ENCODE measurements at places on chromosomes 11 and 22.

GRCh38 chr11:102799681-102800340 lies 1.9 kb upstream of the MMP1 start:
- DNase-seq = no peak

- peak; percentile 61 for DNase-seq
These were observed 23.4 kb downstream of the PANX1 start for GRCh38 chr11:94151903-94152677.

- no peak for DNase-seq
These were observed 64.6 kb downstream of the PANX1 start for GRCh38 chr11:94193288-94193687.

GRCh38 chr11:75644370-75644769 lies 24.5 kb downstream of the MAP6 start:
- DNase-seq = no peak

DNA sequence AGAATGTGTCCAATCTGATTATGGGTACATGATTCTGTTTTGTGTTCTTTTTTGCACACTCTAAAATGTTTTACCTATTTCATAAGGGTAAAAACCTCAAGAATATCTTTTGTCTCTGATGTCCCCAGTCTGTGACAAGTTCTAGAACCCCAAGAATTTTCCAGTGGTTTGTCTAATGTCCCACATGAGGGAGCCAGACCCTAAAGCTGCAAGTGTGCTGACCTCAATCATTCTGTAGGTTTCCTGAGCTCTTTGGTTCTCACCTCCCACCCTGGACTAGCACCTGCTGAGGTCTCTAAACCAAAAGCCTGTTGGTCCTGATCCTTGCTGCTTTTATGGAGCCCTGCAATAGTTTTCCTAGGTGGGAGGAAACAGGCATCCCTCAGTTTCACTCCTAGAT lies 149.8 kb upstream of the MPPED2 start:
- DNase-seq = no peak

- no peak for DNase-seq
These were observed 1.5 kb downstream of the TPBGL start for GRCh38 chr11:75241906-75242644.

DNA sequence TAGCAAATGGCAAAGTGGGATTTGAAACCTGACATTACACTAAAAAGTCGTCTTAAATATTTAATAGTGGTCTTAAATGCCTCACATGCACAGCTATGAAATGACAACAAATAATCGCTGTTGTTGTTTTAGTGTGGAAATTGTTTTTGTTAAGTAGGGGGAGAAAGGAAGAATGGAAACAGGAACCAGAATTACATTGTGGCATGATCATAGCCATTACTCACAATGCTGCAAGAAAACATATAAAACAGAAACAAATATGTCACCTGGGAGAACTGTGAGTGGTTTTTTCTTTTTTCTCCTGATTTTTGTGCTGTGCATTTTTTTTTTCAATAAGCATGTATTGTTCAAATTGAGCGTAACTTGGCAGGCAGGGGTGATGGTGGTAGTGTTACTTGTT lies 22.9 kb downstream of the FAM76B start:
- peak; percentile 8 for DNase-seq

DNA sequence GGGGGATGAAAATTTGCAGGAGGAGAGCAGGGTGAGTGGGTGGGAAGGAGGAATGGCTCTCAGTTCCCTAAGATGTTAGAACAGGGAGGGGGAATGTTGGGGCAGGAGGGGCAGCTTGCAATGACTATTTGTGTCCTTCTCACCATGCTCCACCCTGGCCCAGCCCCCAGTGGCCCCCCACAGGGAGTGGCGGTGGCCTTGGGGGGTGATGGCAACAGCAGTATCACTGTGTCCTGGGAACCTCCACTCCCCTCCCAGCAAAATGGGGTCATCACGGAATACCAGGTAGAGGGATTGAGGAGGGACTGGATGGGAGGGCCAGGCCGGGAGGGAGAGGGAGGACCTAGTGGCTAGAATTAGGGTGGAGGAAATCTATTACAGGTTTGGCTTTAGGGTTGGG lies 10.2 kb downstream of the ROBO3 start:
- DNase-seq = no peak

- no peak for DNase-seq
These were observed 52.5 kb downstream of the GRAMD4 start for GRCh38 chr22:46672731-46673130.

DNA sequence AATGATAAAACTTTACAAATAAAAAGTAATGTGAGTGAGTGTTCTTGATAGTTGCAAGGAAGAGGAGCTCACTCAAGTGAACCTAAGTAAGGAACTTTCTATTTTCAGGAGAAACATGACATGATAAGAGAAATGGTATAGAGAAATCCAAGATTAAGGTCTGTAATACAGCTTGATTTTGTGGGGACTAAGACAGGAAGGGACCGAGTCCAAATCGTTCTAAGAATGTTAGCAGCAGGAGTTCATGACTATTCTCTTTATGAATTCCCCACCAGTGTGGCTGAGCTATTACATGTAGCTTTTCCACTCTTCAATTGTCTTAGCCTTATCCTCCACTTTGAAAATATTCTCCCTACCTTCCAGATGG lies 698.6 kb upstream of the ARHGAP42 start:
- DNase-seq = no peak

DNA sequence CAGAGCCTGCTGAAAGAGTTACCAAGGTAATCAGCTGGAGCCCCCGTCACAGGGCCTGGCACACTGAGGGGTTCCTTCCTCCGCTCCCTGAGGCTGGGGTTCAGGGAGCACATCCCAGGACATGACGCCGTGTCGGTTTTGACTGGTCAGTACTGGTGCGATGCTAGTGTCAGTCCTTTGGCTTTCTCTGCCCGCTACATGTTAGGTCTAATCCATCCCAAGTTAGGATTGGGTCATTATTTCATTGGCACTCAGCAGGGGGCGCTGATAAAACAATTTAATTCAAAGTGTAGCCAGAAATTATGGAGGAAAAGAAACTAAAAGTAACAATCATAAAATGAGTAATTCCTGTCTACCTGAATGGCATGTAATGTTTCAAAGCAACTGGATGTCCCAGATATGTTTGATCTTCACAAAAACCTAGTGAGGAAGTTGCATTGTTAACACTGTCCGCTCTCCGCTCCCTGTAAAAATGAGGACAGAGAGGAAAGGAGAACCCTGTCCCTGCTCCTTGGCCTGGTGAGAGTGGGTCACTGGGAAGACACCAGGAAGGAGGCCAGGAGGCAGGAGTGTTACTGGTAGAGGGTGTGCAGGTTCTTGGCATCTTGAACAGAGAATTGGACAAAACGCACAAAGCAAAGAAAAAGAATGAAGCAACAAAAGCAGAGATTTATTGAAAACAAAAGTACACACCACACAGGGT lies 27.1 kb downstream of the TSKU start:
- peak; percentile 58 for DNase-seq

- DNase-seq = no peak
These were observed 288.3 kb upstream of the ZC3H12C start for GRCh38 chr11:109804911-109805310.

DNA sequence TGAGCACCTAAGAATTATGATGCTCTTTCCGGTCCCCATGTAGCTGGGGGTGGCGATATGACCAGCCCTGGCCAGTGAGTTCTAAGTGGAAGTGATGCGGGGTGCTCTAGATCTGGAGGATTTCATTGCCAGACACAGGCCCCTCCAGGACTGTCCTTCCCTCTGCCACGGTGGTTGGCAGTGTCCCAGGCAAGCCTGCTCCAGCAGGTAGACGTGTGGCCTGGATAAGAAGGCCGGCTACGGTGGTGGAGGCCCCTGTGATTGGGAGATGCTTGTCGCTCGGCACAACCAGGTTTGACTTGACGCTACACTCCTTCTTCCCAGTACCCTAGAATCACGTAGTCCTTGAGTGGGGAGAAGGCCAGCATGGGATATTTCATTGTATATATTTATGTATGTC lies 9.1 kb upstream of the ARHGAP8 start:
- no peak for DNase-seq

DNA sequence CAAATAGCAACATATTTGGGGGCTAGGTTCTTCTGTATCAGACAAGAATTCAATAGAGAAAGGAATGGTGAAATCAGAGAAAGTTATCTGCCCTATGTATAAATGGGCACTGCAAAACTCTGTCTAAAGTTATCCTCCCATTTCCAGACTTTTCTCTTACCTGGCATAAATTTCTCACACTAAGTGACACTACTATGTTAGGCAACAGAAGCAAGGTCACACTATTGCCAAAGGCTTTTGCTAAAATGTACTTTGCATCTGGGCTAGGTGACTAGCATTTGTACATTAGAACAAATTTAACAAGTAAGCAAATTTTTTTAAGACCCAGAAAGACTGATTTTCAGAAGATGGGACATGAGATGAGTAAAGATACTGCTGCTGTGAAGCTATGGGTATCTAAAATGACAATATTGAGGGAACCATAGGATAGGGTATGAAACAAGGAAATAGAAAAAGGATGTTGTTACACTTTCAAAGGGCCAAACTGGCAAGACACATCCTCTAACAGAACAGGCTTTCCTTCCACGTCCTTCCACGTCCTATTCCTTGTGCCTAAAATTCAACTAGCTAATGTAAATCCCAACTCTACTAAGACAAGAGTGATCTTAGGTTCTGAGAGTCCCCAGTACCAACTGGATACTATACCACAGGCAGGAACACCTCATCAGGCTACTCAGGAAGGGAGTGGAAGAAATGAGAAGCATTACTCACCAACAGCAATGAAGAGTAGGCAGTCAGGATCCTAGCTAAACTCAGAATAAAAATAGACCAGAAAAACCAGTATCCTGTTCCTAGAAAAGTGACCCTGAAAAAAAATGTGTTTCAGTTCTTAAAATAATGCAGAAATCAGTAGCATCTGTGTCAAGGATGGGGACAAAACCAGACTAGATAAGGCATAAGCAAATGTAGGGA lies 22.6 kb downstream of the GDPD4 start:
- peak; percentile 23 for DNase-seq

DNA sequence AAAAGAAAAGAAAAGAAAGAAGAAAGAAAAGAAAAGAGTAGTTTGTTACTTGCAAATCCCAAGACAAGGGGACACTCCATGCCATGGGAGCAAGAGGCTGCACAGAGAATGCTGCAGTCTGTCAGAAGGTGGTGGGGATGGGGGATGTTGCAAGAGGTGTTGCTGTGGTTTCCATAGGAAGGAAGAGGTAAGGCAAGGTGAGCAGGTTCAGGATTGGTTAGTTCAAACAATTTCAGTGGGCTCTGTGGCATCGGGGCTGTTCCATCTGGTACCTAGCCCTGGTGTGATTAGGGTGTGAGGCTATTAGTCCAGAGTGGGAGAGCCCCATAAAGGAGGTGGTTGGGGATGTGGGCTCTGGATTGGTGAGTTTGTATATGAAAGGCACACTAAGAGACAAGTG lies 172.7 kb downstream of the BCR start:
- no peak for DNase-seq

- DNase-seq = no peak
These were observed 415.6 kb upstream of the NARS2 start for GRCh38 chr11:78990261-78990660.

DNA sequence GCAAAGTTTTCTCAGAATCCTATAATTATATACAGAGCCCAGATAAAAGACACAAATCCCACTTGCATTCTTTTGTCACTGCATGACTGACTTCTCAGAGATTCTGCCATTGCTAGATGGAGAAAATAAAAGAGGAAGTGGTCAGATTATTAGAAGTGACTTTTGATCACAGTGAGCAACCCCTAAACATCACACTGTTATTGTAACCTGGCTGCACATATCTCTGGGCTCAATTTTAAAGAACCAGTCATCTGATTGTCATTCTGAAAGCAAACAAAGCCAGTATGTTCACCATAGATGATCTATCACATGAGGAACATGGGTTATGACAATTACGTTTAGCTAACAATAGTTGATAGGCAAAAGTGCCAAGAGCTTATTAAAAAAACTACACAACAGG lies 47.8 kb downstream of the COPB1 start:
- DNase-seq = peak; percentile 10

DNA sequence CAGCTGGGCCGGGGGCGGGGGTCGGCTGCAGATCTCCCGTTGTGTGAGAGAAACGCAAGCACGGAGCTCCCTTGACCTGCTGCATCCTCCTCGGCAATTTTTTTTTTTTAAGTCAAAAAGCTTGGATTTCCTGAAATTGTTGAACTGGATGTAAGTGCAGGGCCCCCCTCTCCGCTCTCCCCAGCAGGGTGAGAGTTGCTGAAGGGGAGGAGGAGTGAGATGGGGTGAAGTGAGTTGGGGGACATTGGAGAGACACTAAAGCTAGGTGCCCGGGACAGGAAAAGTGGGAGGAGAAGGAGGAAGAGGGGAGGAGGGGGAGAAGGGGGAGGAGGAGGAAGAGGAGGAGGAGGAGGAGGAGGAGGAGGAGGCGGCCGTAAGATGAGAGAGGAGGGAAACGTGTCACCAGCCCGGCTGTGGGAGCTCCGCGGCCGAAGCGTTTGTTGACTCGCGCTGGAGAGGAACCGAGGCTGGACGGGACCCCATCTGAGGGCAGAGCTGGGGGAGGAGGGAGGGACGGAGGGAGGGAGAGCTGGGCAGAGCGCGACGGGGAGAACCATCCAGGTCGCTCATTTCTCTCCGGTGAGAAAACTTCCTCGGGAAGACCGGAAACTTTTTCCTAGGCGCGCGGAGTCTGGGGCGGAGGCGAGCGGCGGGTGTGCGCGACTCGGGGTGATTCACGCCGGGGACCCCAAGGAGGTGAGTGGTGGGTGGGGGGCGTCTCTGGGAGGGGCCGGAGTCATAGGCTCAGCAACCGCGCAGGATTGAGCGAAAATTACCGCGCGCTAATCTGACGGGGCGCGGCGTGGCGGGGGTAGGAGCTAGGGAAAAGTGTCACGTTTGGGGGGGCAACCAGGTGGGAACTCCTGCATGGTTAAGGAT lies 80.2 kb downstream of the PRR5L start:
- no peak for DNase-seq

GRCh38 chr22:35104491-35104890 lies 38.5 kb downstream of the ISX start:
- no peak for DNase-seq

GRCh38 chr11:122202951-122203456 lies 87.0 kb upstream of the BLID start:
- peak; percentile 62 for DNase-seq

- DNase-seq = peak; percentile 75
These were observed 4.7 kb upstream of the NEAT1 start for GRCh38 chr11:65417702-65418430.

- no peak for DNase-seq
These were observed 23.7 kb upstream of the NAP1L4 start for GRCh38 chr11:3015796-3016195.

- no peak for DNase-seq
These were observed 31.2 kb upstream of the RASL10A start for GRCh38 chr22:29346659-29347058.

DNA sequence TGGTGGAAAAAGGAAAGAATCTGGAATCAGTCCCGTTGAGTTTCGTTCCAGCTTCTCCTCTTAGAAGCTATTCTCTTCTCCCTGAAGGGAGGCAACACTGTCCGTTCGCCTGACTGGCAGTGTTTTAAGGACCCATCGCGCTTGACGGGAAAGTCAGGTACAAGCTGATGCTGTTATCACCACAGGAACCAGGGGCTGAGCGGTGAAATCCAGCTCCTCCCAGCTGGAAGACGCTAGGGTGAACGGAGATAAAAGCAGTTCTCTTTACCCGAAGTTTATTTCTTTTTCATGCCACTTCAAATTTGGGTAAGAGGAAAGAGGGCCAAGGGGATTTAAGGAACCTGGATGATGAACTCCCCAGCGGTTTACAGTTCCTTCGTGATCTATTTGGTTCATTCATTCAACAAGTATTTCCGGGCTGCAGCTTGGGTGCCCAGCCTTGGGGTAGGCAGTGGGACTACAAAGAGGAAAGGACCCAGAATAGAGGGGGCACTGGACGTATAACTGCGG lies 551 bp upstream of the DEUP1 start:
- no peak for DNase-seq

Data from inflammatory macrophage (primary cell).